ENCODE measurements at places on chromosomes 2 and 18. TPM values are rescaled to one million over a fixed set of nuclear protein-coding genes. Genes with fewer than 3 reads are reported as not detected.

CD8B gene
- total RNA-seq, result 4.1 TPM

PASK gene
- total RNA-seq, result 16.9 TPM

RRM2 gene
- 5.4 TPM for total RNA-seq

CRYGC gene
- not detected for total RNA-seq

PLB1 gene
- 7.2 TPM for total RNA-seq

PROM2 gene
- 202 TPM for total RNA-seq

FAM110C gene
- 41.8 TPM for total RNA-seq

HRH4 gene
- not detected for total RNA-seq

GALR1 gene
- total RNA-seq, result 0.09 TPM

FSIP2 gene
- total RNA-seq, result 1.6 TPM

BOLL gene
- not detected for total RNA-seq

GRCh38 chr2:222797871-222798270 lies 63.0 kb upstream of the ACSL3 start:
- DNase-seq, result no peak

- no peak for DNase-seq
These were observed 200.5 kb upstream of the HDAC4 start for GRCh38 chr2:239601201-239601851.

DNA sequence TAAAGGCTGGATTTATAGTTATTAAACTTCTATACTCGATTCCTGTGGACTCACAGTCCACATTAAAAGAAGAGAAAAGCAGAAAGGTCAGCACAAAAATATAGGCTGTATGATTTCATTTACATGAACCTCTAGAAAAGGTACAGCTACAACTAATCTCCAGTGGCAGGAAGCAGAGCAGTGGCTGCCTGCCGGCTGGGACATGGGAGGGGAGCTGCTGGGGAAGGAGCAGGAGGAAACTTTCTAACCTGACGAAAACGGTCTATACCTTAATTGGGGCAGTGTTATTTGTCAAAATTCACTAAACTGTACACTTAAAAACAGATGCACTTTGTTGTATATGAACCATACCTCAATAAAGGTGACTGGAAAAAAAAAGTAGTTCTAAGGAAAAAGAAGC lies 26.7 kb downstream of the KCTD1 start:
- no peak for DNase-seq

- no peak for DNase-seq
These were observed 32.2 kb upstream of the IGFBP5 start for GRCh38 chr2:216727346-216728122.

DNA sequence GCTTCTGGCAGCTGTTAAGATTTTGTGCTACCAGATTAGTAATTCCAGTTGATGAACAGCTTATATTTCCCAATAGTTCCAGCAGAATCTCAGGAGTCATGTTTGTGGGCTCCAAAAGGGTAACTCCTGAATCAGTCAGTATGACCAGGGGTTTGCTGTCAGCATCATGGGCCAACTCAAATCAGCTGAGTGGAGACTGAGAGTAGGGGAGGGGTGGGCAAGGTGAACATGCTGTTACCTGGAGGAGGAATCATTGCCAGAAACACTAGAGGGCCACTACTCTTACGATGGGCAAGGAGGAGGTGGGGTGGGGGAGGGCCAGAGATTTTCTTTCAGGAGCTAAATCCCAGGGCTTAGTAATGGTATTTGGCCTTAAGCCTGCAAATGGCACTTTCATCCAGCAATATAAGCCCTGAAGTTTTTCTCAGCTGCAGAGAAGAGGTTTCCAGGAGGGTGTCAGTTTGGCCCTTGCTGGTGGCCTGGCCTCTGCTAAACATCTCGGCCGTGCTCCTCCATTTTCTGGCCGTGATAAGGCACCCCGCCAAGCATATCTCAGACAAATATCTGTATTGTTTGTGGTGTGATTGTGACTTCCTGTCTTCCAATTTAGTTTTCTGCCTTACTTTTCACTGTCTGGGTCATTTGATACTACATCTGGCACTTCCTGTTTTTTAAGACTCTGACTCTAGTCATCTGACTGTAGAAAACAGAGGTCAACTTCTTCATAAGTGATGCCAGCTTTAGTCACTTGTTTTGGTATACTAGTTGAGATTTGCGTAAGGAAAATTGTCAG lies 120.5 kb upstream of the CXCR4 start:
- no peak for DNase-seq

DNA sequence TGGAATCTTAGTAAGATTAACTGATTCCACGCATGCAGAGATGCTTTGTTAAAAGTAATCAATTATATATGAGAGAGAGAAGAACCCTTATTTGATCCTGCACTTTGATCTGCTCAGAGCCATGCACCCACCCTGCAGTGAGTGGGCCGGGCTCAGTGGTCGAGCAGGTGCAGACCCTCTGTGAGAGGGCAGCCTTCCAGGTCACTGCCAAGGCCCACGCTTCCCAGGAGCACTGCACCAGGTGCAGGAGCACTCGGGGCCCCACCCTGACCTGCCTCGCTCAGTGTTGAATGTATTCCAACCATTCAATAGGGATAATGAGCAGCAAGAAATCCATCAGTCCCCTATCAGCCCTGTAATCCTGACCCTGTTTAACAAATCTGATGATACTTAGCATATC lies 126.9 kb downstream of the TMEM200C start:
- DNase-seq, result no peak

DNA sequence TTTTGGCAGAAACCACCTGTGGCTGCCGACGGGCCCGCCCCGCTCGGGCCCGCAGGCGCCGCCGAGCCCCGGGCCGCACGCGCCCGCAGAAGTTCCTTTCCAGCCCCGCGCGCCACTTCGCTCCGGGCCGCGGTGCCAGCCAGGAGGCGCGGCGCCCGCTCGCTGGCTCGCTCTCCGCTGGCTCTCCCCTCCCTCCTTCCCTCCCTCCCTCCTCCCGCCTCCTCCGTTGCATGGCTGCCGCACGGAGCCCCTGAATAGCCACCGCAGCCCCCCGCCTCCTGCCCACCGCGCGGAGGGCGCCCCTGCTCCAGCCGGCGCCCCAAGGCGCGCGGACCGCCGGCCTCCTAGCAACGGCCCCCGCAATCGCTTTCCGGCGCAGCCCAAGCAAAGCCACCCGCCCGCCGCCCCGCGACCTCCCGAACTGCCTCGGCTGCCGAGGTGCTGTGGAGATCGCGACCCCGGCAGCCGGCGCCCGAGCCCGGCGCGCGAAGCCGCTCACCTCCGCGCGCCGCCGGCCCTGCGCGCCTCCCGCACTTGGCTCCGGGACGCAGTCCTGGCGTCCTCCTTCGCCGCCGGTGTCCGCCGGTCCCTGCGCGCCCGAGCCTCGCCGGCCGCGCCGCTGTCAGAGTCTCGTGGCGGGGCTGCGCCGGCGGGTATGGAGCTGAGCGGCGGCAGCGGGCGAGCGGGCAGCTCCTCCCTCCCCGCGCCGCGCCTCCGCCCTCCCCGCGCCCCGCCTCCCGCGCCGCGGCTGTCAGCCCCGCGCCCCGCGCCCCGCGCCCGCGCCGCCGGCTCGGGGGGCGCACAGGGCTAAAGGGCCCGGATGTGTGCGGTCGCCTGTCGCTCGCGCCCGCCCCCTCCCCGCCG lies at the start of gene ZBTB7C:
Gene ZBTB7C (minus strand): TSS at position 657 of the 864 bp plus-strand sequence.
- DNase-seq, result no peak

DNA sequence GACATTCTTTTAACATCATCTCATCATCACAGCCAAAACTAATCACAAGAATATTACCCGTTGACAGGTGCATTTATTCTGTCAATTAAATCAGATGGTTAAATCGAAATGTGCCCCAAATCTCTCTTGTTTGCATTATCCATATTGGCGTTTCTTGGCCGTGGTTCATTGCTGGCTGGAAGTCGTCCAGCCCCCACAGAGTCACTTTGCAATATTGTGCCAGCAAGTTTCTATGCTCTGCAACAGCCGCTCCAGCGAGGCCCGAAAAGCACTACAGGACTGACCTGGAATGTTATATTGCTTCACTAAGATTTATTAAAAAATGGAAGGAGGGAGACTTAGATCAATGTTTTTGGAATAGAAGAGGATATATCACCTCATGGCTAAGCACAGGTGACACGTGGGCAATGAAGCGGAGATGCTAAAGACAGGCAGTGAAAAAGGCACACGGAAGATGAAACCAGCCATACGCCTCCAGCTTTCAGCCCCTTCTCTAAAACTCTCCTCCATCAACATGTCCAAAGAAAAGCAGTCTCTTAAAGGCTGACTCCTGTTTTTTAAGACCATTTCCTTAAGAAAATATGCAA lies 176.8 kb upstream of the VRK2 start:
- DNase-seq, result no peak

DNA sequence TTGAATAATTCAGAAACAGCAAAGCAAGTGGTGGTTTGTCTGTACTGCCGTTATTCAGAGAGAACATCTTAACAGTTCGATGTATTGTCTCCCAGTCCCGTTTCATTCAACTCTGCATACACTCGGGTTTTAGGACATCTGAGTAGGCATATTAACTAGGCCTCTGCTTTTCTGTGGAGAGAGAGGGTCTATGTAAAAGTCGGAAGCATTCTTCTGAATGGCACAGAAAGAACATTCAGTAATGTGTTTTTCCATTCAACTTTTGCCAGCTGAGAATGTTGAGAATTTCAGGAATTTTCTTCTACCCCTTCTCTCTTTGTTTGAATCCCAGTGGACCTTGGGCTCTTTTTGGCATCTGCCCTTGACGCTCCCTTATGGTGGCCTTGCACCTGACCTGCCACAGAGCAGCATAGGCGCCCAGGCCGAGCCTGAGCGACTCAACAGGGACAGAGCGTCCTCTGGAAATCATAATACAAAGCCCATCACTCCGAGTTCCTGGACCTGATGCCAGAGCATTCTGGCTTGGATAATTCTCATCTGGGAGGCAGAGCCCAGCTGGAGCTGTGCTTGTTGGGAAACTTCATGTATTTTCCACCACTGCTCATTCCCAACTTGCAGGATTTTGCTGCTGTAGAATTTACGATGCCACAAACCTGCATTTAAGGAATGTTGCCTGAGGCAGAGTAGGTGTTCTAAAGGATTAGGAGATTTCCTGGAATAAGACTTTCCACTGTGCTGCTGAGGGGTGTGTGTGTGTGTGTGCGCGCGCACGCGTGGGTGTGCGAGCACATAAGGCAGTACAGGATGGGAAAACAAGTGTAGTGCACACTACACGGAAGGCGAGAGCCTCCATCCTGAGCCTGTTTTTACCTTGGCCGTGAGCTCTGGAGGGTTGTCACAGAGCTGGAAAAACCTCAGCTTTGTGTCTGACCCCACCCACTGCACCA lies 77.2 kb upstream of the TXNDC2 start:
- no peak for DNase-seq

DNA sequence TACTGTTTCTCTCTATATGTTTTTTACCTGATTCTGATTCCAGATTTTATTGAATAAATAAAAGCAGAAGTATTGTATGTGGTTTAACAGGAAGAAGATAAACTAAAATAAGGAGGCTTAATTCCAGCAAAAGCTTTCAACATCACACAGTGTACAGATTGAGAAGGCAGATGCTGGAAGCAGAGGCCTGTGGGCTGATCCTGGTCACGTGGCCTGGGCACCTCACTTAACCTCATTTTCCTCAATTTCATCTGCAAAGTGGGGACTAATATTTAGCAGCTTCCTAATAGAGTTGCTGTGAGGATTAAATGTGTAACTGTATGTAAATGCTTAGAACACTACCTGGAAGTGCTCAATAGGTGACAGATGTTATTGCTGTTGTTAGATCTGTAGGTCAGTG lies 58.0 kb downstream of the CDCA7 start:
- DNase-seq, result no peak

DNA sequence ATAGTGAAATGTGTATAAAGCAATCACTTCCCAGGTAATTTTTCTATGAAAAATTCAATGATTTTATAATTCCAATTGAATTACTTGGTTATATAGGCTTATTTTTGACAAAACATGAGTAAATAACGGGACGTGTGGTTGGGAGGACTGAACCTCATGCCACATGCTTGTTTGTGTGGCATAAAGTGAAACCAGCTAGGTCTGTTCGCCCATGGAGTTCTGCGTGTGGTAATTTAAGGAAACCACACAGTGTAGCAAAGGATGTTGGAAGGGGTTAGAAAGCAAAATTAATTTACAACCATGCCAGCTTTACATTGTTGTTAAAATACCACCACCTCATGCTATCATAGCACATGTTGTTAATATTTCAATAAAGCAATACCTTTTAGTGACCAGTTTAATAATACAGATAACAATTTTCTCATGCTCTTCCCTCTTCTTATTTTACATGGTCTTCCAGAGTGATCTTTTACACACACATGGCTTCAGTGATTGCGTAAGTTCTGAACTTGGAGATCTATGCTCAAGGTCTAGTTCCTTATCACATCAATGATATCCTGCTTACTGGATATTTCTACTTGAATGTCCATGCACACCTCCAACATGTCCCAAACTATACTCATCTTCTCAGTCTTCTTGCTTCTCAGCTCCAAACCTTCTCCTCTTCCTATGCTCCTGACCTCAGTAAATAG lies 156.4 kb upstream of the ITGA4 start:
- no peak for DNase-seq

DNA sequence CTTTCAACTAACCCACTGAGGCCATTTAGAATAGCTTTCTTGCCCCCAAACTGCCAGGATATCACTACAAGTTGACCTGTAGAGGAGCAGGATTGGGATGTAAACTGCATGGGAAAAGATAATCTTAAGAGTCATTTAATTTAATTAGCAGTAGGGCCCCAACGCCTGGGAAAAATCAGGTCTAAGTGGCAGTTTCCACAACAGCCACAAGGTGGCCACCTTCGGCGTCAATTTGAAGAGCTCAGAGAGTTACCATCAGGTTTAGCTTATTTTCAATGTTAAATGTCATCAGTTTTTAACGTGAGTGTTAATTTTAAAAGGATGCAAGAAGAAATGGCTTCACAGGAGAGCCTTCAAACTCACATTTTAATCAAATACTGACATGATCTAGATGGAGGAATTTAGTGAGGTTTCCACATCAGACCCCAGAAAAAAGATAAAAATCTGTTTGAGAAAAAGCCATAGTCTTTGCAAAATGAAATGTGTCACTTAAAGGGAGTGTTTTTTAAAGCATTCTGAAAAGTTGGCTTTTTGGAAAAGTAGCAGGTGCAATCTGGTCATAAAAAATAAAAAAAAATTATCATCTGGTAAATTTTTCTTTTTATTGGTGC lies 77.3 kb upstream of the UPP2 start:
- DNase-seq, result peak; percentile 37

DNA sequence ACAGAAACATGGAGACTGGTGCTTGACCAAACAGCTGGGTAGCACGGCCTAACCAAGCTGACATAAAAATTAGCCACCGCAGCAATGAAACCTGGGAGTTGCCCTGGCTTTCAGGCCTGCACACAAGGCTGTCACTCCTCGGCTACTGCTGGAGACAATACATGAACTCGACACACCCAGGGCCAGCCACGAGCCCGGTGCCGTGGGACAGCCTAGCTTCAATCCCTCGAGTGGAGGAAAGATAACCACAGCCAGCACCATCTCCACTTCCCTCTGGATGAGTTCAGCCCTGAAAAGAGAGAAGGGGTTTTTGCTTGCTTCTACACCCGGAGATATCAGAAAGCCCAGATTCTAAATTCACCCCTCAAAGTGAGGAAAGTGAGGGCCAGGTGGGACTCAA lies 78.0 kb downstream of the BCL2L11 start:
- DNase-seq, result no peak

GRCh38 chr2:134198006-134198634 lies 55.8 kb upstream of the MGAT5 start:
- no peak for DNase-seq

- no peak for DNase-seq
These were observed 201.9 kb upstream of the TRIB2 start for GRCh38 chr2:12514631-12515437.

GRCh38 chr18:39435996-39436395 lies 1870.4 kb upstream of the CELF4 start:
- DNase-seq, result peak; percentile 19

- no peak for DNase-seq
These were observed 423.6 kb upstream of the POU3F3 start for GRCh38 chr2:104430359-104430740.

GRCh38 chr2:118112771-118113334 lies 24.6 kb downstream of the INSIG2 start:
- no peak for DNase-seq

All from mucosa of gallbladder (tissue), 1 donor.